ENCODE measurements at places on chromosomes 13 and 19. TPM values are rescaled to one million over a fixed set of nuclear protein-coding genes. Genes with fewer than 3 reads are reported as not detected.

GRCh38 chr13:70784207-70784989 lies 676.1 kb upstream of the KLHL1 start:
- DNase-seq = no peak
- H3K27me3 ChIP-seq = no peaks in the 10 kb centered on the region
- H3K27ac ChIP-seq = no peak overlapping the region
- H3K4me1 ChIP-seq = no peaks in the 10 kb centered on the region
- no peak overlapping the region for H3K4me3 ChIP-seq

DNA sequence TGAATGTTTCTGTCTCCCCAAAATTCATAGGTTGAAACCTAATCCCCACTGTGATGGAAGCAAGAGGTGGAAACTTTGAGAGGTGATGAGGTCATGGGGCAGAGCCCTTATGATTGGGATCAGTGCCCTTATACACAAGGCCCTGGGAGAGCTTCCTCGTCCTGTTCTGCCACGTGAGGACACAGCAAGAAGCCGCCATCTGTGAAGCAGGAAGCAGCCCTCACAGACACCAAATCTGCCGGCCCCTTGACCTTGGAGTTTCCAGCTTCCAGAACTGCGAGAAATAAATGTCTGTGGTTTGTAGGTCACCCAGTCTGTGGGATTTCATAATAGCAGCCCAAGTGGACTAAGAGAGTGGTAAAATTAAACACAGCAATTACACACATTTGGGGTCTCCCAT lies 737.4 kb downstream of the UQCRFS1 start:
- H3K27ac ChIP-seq = no peak overlapping the region
- no peak overlapping the region for H3K4me3 ChIP-seq
- H3K4me1 ChIP-seq = no peaks in the 10 kb centered on the region
- H3K36me3 ChIP-seq = no peaks in the 10 kb centered on the region
- H3K27me3 ChIP-seq = no peaks in the 10 kb centered on the region

DNA sequence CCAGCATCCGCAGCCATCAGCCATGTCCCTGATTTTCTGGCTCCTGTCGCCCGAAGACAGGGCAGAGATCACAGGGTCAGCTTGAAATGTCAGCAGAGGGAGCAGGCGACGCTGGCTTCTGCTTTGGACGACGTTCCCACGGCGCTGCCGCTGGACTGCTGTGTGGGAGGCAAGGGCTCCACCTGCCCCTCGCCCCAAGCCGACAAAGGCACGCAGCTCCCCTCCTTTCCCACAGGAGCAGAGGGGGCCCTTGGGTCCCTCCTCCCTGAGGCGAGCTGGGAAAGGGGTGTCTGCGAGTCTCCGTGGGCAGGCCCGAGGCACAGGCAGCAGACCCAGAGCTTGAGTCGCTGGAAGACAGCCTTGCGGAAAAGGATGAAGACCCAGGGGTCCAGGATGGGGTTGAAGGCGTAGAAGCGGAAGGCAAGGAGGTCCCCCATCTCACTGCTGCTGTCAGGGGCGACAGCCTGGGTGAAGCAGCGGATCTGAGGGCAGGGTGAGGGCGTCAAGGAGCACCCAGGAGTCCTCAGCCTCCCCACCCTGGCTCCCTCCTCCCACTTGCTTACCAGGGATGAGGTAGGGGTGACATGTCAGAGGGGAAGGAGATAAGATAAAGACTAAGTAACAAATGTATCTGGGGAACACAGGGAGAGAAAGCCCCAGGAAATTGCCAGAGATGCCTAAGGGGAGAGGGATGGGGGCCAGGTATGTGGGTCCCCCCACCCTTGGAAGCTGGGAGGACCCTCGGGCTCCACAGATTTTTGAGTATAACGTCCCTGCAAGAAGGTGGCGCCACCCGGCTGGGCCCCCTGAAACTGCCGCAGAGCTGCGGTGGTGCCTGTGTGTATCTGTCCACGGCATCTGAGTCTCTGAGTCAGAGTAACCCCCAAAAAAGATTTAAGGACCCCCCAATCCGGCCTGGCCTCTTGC lies 3.4 kb downstream of the PTGIR start:
- H3K27me3 ChIP-seq = no peaks in the 10 kb centered on the region
- peak; percentile 34 for DNase-seq
- H3K4me3 ChIP-seq = peak overlapping the region; percentile 42
- H3K36me3 ChIP-seq = no peaks in the 10 kb centered on the region
- H3K4me1 ChIP-seq = peaks cover 80% of the 10 kb centered on the region
- peak overlapping the region; percentile 62 for H3K27ac ChIP-seq

GRCh38 chr19:35144600-35145436 lies 1.8 kb downstream of the FXYD7 start:
- peaks cover 38% of the 10 kb centered on the region for H3K4me1 ChIP-seq
- no peaks in the 10 kb centered on the region for H3K27me3 ChIP-seq
- no peak overlapping the region for H3K4me3 ChIP-seq
- no peak for DNase-seq

- H3K4me1 ChIP-seq = peaks cover 28% of the 10 kb centered on the region
- no peak overlapping the region for H3K27ac ChIP-seq
- no peak overlapping the region for H3K4me3 ChIP-seq
- H3K36me3 ChIP-seq = no peaks in the 10 kb centered on the region
Measured at GRCh38 chr13:41004875-41005693, 14.0 kb downstream of the ELF1 start.

DNA sequence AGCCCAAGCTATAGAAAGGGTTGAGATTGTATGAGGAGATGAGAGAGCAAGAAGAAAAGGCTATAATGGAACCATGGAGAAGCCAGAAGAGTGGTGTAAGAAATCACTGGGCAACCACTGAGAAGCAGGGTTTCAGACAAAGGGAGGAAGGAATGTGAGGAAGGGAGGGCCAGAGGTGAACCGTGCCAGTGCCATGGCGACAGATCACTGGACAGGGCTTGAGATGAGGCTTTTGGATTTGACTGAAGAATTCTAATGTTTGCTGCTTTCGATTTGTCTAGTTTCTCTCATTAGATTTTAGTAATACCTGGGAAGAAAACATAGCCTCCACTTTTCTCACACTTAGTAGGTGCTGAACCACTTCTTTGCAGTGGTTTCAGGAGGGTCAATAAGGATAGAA lies 6.3 kb upstream of the GPR183 start:
- H3K4me1 ChIP-seq = no peaks in the 10 kb centered on the region
- DNase-seq = no peak
- H3K27ac ChIP-seq = peak overlapping the region; percentile 83
- H3K4me3 ChIP-seq = no peak overlapping the region
- H3K36me3 ChIP-seq = no peaks in the 10 kb centered on the region
- no peaks in the 10 kb centered on the region for H3K27me3 ChIP-seq

- H3K27ac ChIP-seq = no peak overlapping the region
- no peaks in the 10 kb centered on the region for H3K27me3 ChIP-seq
- peaks cover 93% of the 10 kb centered on the region for H3K36me3 ChIP-seq
Measured at GRCh38 chr19:17576758-17577456, 21.5 kb downstream of the COLGALT1 start.

- no peaks in the 10 kb centered on the region for H3K36me3 ChIP-seq
- DNase-seq = no peak
- H3K27me3 ChIP-seq = no peaks in the 10 kb centered on the region
- H3K4me3 ChIP-seq = no peak overlapping the region
- peaks cover 70% of the 10 kb centered on the region for H3K4me1 ChIP-seq
Measured at GRCh38 chr13:39486758-39487157, 116.2 kb downstream of the LHFPL6 start.

- peak overlapping the region; percentile 69 for H3K27ac ChIP-seq
- no peaks in the 10 kb centered on the region for H3K27me3 ChIP-seq
- no peaks in the 10 kb centered on the region for H3K36me3 ChIP-seq
Measured at GRCh38 chr13:45055902-45056648, 64.2 kb upstream of the GTF2F2 start.

DNA sequence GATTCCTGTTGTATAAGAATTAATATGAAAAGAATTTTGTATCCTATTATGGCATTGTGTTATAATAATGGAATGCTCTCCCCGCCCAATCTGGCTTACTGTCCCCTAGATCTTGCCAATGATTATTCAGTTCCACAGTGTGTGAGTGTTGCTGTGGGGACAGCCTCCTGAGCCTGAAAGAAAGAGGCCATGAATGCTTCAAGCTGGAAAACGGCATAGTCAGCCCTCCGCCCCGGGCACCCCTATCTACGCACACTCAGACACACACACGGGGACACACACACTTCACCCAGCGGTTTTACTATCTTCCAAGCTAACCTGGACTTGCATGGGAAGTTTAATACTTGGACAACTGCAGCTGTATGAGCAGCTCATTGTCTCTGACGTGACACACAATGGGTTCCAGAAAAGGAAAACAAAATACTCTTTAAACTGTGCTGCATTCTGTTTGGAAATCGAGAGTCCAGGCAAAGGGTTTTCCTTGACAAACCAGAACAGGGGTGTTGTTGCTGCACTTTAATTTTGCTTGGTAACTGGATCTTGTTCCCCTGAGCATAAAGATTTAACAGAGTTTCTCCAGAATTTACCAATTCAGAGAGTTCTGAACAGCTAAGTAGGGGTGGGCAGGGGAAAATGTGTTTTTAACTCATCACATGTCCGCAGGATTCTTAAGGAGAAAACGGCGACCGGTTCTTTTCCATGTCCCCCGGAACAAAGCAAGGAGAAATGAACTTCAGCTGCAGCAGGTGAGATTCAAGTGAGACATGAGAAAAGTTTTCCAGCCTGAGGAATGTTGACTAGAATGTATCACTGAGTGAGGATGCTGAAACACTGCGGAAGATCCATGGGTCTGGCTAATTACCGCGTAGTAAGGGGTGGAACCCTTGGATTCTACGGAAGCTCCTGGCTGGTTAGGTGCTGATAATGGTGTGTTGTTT lies 472.9 kb downstream of the FOXO1 start:
- peak overlapping the region; percentile 1 for H3K4me3 ChIP-seq
- peak overlapping the region; percentile 73 for H3K27ac ChIP-seq
- H3K4me1 ChIP-seq = peaks cover 40% of the 10 kb centered on the region

GRCh38 chr13:24194447-24194846 lies 33.9 kb downstream of the SPATA13 start:
- H3K27me3 ChIP-seq = no peaks in the 10 kb centered on the region
- no peak overlapping the region for H3K27ac ChIP-seq
- H3K4me3 ChIP-seq = no peak overlapping the region
- no peaks in the 10 kb centered on the region for H3K4me1 ChIP-seq
- H3K36me3 ChIP-seq = no peaks in the 10 kb centered on the region

GRCh38 chr13:36992362-36992761 lies 6.8 kb downstream of the ALG5 start:
- H3K27me3 ChIP-seq = no peaks in the 10 kb centered on the region
- H3K4me1 ChIP-seq = no peaks in the 10 kb centered on the region
- H3K4me3 ChIP-seq = no peak overlapping the region
- H3K27ac ChIP-seq = no peak overlapping the region
- no peak for DNase-seq
- H3K36me3 ChIP-seq = peaks cover 71% of the 10 kb centered on the region

GRCh38 chr13:49466292-49466838 lies 22.3 kb downstream of the SETDB2 start:
- H3K4me3 ChIP-seq = no peak overlapping the region
- no peaks in the 10 kb centered on the region for H3K27me3 ChIP-seq
- H3K36me3 ChIP-seq = peaks cover 97% of the 10 kb centered on the region
- DNase-seq = no peak
- no peak overlapping the region for H3K27ac ChIP-seq

GRCh38 chr13:98284679-98285078 lies 107.6 kb upstream of the RNF113B start:
- no peaks in the 10 kb centered on the region for H3K36me3 ChIP-seq
- no peak overlapping the region for H3K4me3 ChIP-seq
- no peaks in the 10 kb centered on the region for H3K27me3 ChIP-seq
- H3K4me1 ChIP-seq = peaks cover 4% of the 10 kb centered on the region

GRCh38 chr19:47296036-47296435 lies 13.6 kb upstream of the C5AR1 start:
- no peak overlapping the region for H3K4me3 ChIP-seq
- no peaks in the 10 kb centered on the region for H3K36me3 ChIP-seq

- H3K27me3 ChIP-seq = no peaks in the 10 kb centered on the region
- no peak for DNase-seq
- no peak overlapping the region for H3K4me3 ChIP-seq
- no peak overlapping the region for H3K27ac ChIP-seq
- H3K36me3 ChIP-seq = no peaks in the 10 kb centered on the region
- peaks cover 23% of the 10 kb centered on the region for H3K4me1 ChIP-seq
Measured at GRCh38 chr13:98981369-98982080, 3.7 kb upstream of the DOCK9 start.

- H3K27ac ChIP-seq = no peak overlapping the region
- no peak for DNase-seq
- H3K4me1 ChIP-seq = peaks cover 18% of the 10 kb centered on the region
- no peaks in the 10 kb centered on the region for H3K27me3 ChIP-seq
Measured at GRCh38 chr19:35431145-35431807, 16.8 kb upstream of the FFAR2 start.

- no peaks in the 10 kb centered on the region for H3K27me3 ChIP-seq
- no peak for DNase-seq
- H3K4me1 ChIP-seq = peaks cover 35% of the 10 kb centered on the region
- H3K4me3 ChIP-seq = no peak overlapping the region
- peaks cover 5% of the 10 kb centered on the region for H3K36me3 ChIP-seq
- H3K27ac ChIP-seq = peak overlapping the region; percentile 52
Measured at GRCh38 chr13:23609414-23609760, 39.2 kb downstream of the TNFRSF19 start.

DNA sequence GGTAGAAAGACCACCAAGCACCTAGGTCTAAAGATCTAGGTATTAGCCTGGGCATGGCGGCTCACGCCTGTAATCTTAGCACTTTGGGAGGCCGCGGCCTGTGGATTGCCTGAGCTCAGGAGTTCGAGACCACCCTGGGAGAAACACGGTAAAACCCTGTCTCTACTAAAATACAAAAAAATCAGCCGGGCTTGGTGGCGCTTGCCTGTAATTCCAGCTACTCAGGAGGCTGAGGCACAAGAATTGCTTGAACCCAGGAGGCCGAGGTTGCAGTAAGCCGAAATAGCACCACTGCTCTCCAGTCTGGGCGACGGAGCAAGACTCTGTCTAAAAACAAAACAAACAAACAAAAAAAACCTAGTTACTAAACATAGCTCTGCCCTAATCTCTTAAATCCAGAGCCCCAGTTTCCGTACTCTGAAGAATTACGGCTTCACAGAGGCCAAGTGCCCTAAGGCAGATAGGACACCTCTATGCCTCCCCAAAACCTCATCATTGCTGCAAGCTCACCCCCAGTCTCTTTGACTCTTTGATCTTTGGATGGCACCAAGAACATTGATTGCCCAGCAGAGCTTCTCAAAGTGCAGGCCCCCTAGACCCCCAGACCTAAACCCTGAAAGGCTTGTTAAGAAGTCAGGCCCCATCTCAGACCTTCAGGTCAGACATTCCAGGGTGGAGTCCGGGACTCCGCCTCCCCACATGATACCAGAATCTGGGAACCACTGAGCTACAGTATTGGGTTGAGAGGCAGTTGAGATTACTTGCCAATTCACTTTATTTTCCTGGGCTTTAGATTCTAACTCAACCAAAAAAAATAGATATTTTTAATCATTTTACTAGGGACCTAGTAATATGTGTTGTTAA lies 2.8 kb downstream of the COL4A2 start:
- peaks cover 7% of the 10 kb centered on the region for H3K36me3 ChIP-seq
- peak overlapping the region; percentile 94 for H3K27ac ChIP-seq
- no peaks in the 10 kb centered on the region for H3K27me3 ChIP-seq
- H3K4me1 ChIP-seq = peaks cover 72% of the 10 kb centered on the region

TYK2 gene
- total RNA-seq = 53.7 TPM

BABAM1 gene
- 75.9 TPM for total RNA-seq

ZNF554 gene
- total RNA-seq = 5.0 TPM

CHMP2A gene
- total RNA-seq = 155 TPM

KLK5 gene
- total RNA-seq = not detected

SPACA4 gene
- total RNA-seq = not detected

RNF17 gene
- 0.16 TPM for total RNA-seq
